ENCODE measurements at places on chromosomes 16 and 17. TPM values are rescaled to one million over a fixed set of nuclear protein-coding genes. Genes with fewer than 3 reads are reported as not detected.

DNA sequence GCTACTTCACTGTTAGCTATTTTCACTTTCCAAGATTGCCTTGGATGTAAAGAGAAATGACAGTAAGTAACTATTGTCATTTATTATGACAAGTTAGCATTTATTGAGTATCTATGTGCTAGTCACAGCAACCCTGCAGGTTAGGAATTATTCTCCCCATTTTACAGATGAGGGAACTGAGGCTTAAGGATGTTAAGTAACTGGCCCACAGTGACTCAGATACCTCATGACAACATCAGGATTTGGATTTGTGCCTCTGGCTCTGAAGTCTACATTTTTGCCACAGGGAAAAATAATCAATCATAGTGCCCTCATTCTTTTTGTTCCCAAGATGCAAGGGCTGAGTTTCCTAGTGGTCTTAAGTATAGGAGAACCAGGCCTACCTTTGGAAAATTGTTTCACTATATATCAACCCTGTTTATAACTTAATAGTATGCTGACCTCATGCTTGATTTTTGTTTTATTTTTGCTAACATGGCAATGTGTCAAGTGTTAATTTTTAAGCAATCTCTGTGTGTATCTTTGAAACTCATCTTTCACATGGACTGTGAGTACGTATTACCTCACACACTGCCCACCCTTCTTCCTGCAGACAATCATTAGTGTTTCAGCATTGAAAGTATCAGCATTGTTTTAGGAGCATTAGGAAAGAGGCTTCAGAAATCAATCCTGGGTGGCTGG is 105.0 kb downstream of the TANGO6 start:
- no peak overlapping the region for H3K27ac ChIP-seq
- peaks cover 4% of the 10 kb centered on the region for H3K4me1 ChIP-seq
- peaks cover 18% of the 10 kb centered on the region for H3K36me3 ChIP-seq
- H3K27me3 ChIP-seq: no peaks in the 10 kb centered on the region

DNA sequence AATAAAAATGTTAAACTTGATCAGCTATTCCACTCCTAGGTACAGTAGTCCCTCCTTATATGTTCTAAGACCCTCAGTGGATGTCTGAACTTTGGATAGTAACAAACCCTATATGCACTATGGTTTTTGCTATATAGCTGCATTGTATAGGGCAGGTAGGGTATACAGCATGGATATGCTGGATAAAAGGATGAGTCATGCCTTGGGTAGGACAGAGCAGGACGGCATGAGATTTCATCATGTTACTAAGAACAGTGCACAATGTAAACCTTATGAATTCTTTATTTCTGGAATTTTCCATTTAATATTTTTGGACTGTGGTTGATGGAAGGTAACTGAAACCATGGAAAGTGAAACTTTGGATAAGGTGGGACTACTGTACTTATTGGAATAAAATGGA is 235.1 kb downstream of the CEP112 start:
- H3K27ac ChIP-seq: no peak overlapping the region
- H3K4me1 ChIP-seq: no peaks in the 10 kb centered on the region
- H3K36me3 ChIP-seq: peaks cover 41% of the 10 kb centered on the region

GRCh38 chr16:19833176-19833575 is 51.5 kb downstream of the GPRC5B start:
- H3K36me3 ChIP-seq: no peaks in the 10 kb centered on the region
- no peak for DNase-seq

- H3K36me3 ChIP-seq: peaks cover 10% of the 10 kb centered on the region
- H3K4me3 ChIP-seq: peak overlapping the region; percentile 75
- peak overlapping the region; percentile 93 for H3K27ac ChIP-seq
- H3K4me1 ChIP-seq: peaks cover 19% of the 10 kb centered on the region
- DNase-seq: no peak
Measured at GRCh38 chr16:19555938-19556771, 652 bp downstream of the VPS35L start.

GRCh38 chr16:11844499-11844898 is 6.8 kb downstream of the RSL1D1 start:
- DNase-seq: no peak
- no peak overlapping the region for H3K27ac ChIP-seq
- no peak overlapping the region for H3K4me3 ChIP-seq

GRCh38 chr17:38667787-38668122 is 7.0 kb downstream of the EPOP start:
- DNase-seq: no peak
- H3K4me3 ChIP-seq: no peak overlapping the region
- H3K36me3 ChIP-seq: no peaks in the 10 kb centered on the region
- peaks cover 58% of the 10 kb centered on the region for H3K27me3 ChIP-seq
- H3K27ac ChIP-seq: no peak overlapping the region

UTS2R gene
- 1.4 TPM for total RNA-seq

DNA sequence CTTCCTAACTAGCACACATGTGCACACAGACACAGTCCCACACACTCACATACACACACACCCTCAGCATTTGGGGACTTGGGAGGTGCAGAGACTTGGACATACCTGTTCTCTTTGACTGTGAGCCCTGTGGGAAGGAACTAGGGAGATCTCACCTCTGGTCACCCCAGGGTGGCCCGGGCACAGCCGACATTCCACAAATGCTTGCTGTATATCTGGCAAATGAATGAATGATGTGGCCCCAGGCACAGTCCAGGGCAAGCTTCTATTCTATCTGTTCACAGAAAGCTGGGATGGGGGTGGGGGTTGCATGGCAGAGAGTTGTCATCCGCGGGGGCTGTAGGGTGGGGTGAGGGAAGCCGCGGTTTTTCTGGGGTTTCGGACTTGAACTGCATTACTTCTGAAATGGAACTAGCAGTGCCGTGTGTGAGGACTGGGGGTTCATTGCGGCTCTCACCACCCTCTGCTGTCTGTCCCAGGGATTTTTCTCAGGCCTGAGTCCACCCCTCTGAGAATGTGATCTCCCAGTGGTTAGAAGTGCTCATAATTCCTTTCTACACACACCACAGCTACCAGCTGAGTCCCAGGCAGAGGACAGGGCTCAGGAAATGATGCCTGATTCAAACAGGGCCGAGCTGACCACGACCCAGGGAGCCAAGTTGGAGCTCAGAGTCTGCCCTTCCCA is 3.3 kb upstream of the RIPOR1 start:
- no peak for DNase-seq
- H3K27me3 ChIP-seq: no peaks in the 10 kb centered on the region
- no peak overlapping the region for H3K27ac ChIP-seq

- H3K4me3 ChIP-seq: no peak overlapping the region
- no peak for DNase-seq
- no peaks in the 10 kb centered on the region for H3K36me3 ChIP-seq
- H3K4me1 ChIP-seq: peaks cover 46% of the 10 kb centered on the region
- no peak overlapping the region for H3K27ac ChIP-seq
- H3K27me3 ChIP-seq: no peaks in the 10 kb centered on the region
Measured at GRCh38 chr17:16459855-16460550, 32.0 kb downstream of the LRRC75A start.

- H3K4me1 ChIP-seq: no peaks in the 10 kb centered on the region
- H3K27ac ChIP-seq: no peak overlapping the region
- no peaks in the 10 kb centered on the region for H3K36me3 ChIP-seq
- no peak overlapping the region for H3K4me3 ChIP-seq
- H3K27me3 ChIP-seq: peaks cover 11% of the 10 kb centered on the region
Measured at GRCh38 chr16:50002190-50002589, 22.8 kb upstream of the CNEP1R1 start.

GRCh38 chr17:44522883-44523671 is 19.9 kb upstream of the GPATCH8 start:
- H3K27ac ChIP-seq: no peak overlapping the region
- H3K36me3 ChIP-seq: no peaks in the 10 kb centered on the region
- H3K27me3 ChIP-seq: peaks cover 48% of the 10 kb centered on the region

GRCh38 chr16:53999841-54000240 is 286.7 kb downstream of the IRX3 start:
- H3K27ac ChIP-seq: no peak overlapping the region
- DNase-seq: no peak
- H3K4me1 ChIP-seq: peaks cover 18% of the 10 kb centered on the region
- no peaks in the 10 kb centered on the region for H3K36me3 ChIP-seq

HS3ST3B1 gene
- 1.2 TPM for total RNA-seq

- peaks cover 61% of the 10 kb centered on the region for H3K4me1 ChIP-seq
- H3K36me3 ChIP-seq: peaks cover 51% of the 10 kb centered on the region
- no peak overlapping the region for H3K4me3 ChIP-seq
- no peak for DNase-seq
- H3K27me3 ChIP-seq: no peaks in the 10 kb centered on the region
Measured at GRCh38 chr16:4505356-4506147, 29.4 kb downstream of the HMOX2 start.

GRCh38 chr16:86212706-86213436 is 297.5 kb upstream of the FOXF1 start:
- H3K4me1 ChIP-seq: peaks cover 17% of the 10 kb centered on the region
- H3K4me3 ChIP-seq: no peak overlapping the region

CETP gene
- total RNA-seq: 0.16 TPM

GRCh38 chr16:56919099-56919800 is 12.7 kb upstream of the HERPUD1 start:
- H3K4me1 ChIP-seq: peaks cover 36% of the 10 kb centered on the region
- H3K27me3 ChIP-seq: no peaks in the 10 kb centered on the region
- no peak overlapping the region for H3K4me3 ChIP-seq
- no peak for DNase-seq
- no peak overlapping the region for H3K27ac ChIP-seq

DNA sequence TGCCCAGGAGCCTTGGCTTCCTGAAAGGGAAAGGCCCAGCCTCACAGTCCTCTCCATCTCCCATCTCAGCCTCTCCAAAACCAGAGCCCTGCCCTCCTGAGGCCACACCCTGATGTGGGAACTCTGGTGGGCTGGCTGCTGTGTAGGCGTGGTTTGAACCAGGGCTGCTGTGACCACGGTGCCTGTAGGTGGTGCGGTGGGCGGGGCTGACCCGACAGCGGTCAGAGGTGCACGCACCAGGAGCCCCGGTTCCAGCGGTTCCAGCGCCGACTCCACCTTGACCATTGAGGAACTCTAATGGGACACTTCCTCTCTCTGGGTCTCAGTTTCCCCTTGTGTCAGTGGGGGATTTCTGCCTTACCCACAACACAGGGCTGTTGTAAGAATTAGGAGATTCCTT is 2.4 kb downstream of the RAP1GAP2 start:
- DNase-seq: no peak
- H3K36me3 ChIP-seq: no peaks in the 10 kb centered on the region
- H3K4me3 ChIP-seq: no peak overlapping the region
- peaks cover 46% of the 10 kb centered on the region for H3K27me3 ChIP-seq
- H3K27ac ChIP-seq: no peak overlapping the region
- peaks cover 12% of the 10 kb centered on the region for H3K4me1 ChIP-seq

KRTAP4-4 gene
- total RNA-seq: not detected

ADORA2B gene
- 0.55 TPM for total RNA-seq

DNA sequence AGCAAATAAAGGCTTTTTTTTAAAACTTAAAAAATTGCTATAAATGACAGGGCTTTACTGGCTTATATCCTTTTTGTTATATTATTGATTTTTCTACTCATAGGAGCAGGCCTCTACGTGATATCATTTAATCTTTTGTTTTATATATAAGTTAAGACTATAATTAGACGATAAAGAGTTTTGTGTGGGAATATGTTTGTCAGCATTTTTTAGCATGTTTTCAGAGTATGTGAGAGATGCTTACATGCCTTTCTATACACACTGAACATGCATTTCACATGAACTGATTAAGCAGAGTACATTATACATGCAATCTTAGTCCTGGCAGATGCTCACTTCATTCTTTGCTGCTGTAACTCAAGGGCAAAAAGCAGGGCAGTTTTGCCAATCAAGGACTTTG is 7.7 kb upstream of the KRT222 start:
- H3K27ac ChIP-seq: no peak overlapping the region
- DNase-seq: no peak
- H3K4me1 ChIP-seq: no peaks in the 10 kb centered on the region
- H3K4me3 ChIP-seq: no peak overlapping the region
- peaks cover 38% of the 10 kb centered on the region for H3K27me3 ChIP-seq

MTMR4 gene
- total RNA-seq: 24.0 TPM

SEPTIN12 gene
- not detected for total RNA-seq

DNA sequence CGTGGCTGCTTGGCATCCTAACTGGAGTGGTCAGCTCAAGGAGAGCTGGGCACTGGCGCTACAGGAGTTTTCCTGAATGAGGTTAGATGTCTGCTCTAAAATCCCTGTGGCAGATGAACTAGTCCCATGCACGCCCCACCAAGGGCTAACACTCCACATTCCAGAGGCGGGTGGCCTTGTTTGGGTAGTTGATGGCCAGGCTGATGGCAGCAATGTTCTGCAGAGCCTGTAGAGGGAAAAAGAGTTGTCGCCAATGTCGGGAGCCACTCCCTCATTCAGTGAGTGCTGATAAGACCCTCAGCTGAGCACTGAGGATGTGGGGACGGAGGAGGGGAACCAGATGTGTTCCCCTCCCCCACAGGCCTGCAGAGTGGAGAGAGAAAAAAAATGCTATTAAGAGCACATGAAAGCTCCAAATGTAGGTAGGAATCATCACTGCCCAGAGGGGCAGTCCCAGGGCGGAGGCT is 42.5 kb upstream of the ATP2A3 start:
- peaks cover 61% of the 10 kb centered on the region for H3K36me3 ChIP-seq
- H3K27ac ChIP-seq: no peak overlapping the region
- DNase-seq: no peak
- no peak overlapping the region for H3K4me3 ChIP-seq
- H3K4me1 ChIP-seq: peaks cover 23% of the 10 kb centered on the region

DNA sequence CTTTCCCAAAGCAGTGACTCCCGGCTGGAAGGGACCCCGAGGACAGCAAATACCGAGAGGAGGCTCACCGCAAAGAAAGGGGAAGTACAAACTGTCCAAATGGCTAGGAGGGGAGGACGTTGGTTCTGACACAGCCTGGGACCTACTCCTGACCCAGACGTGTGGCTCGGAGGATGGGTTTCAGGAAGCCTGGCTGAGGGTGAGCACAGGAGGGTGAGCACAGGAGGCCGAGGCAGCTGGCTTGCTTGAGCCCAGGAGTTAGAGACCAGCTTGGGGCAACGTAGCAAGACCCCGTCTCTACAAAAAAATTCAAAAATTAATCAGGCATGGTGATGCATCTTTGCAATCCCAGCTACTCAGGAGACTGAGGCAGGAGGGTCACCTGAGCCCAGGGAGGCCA is 83.2 kb downstream of the C16orf78 start:
- no peak overlapping the region for H3K4me3 ChIP-seq
- H3K27ac ChIP-seq: no peak overlapping the region
- no peak for DNase-seq
- peaks cover 9% of the 10 kb centered on the region for H3K4me1 ChIP-seq
- peaks cover 84% of the 10 kb centered on the region for H3K27me3 ChIP-seq
- no peaks in the 10 kb centered on the region for H3K36me3 ChIP-seq

- no peak for DNase-seq
- H3K4me3 ChIP-seq: no peak overlapping the region
- H3K27ac ChIP-seq: no peak overlapping the region
- H3K4me1 ChIP-seq: peaks cover 24% of the 10 kb centered on the region
Measured at GRCh38 chr17:28545787-28546415, 6.5 kb downstream of the UNC119 start.

NPIPA2 gene
- total RNA-seq: 3.6 TPM

ATP1B2 gene
- 2.8 TPM for total RNA-seq

- H3K4me3 ChIP-seq: no peak overlapping the region
- H3K27ac ChIP-seq: no peak overlapping the region
- H3K27me3 ChIP-seq: peaks cover 73% of the 10 kb centered on the region
- H3K36me3 ChIP-seq: no peaks in the 10 kb centered on the region
Measured at GRCh38 chr17:5640726-5641125, 56.4 kb upstream of the NLRP1 start.

All from left ventricle myocardium inferior (tissue), 1 donor.